DMS 273 treated with DMSO at 0.1 percent for 48 hours (cell line): ENCODE measurements at places on chromosomes 6 and 20.
A peak's percentile ranks its signal among the peaks of the same experiment; 100 is the strongest.

DNA sequence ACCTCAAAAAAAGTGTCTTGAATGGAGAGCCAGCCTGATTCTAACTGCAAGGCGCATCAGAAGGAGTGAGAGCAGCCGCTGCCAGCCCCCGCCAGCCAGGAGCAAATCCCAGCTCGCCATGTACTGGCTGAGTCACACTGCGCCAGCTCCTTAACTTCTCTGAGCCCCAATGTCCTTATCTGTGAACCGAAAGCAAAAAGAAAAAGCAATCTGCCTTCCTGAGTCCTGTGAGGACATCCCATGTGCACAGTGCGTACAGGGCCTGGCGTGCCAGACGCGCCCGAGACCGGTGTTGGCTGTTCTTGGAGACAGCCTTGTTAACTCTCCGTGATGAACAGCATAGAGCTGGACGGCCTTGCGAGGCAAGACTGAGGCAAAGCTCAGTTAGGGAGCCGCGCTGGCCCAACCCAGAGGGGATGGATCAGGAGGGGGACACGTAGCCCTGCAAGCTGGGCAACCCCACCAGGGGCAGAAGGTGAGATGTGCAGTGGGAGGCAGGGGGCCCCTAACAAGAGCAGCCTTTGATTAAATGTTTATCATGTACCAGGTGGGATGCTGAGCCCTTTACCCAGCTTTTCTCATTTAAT lies 122.7 kb downstream of the AGPAT4 start:
- DNase-seq, result no peak

GRCh38 chr20:24786111-24786495 lies 163.0 kb upstream of the CST7 start:
- no peak for DNase-seq

- peak; percentile 9 for DNase-seq
Observed at GRCh38 chr6:9699888-9700287, 715.0 kb downstream of the TFAP2A start.

- peak; percentile 33 for DNase-seq
Observed at GRCh38 chr6:27290065-27290849, 21.8 kb downstream of the POM121L2 start.

- peak; percentile 64 for DNase-seq
Observed at GRCh38 chr6:1609648-1610496, at the start of gene FOXC1. Gene FOXC1 (plus strand): TSS chr6:1609915. CDS start chr6:1610446, 531 bp downstream.
